T-cell (primary cell): ENCODE measurements at places on chromosomes 2 and 18. TPM values are rescaled to one million over a fixed set of nuclear protein-coding genes. Genes with fewer than 3 reads are reported as not detected.

Gene TRIM43
- not detected for total RNA-seq

- DNase-seq: no peak
Measured at GRCh38 chr18:12721495-12722275, 18.8 kb downstream of the PSMG2 start.

DNA sequence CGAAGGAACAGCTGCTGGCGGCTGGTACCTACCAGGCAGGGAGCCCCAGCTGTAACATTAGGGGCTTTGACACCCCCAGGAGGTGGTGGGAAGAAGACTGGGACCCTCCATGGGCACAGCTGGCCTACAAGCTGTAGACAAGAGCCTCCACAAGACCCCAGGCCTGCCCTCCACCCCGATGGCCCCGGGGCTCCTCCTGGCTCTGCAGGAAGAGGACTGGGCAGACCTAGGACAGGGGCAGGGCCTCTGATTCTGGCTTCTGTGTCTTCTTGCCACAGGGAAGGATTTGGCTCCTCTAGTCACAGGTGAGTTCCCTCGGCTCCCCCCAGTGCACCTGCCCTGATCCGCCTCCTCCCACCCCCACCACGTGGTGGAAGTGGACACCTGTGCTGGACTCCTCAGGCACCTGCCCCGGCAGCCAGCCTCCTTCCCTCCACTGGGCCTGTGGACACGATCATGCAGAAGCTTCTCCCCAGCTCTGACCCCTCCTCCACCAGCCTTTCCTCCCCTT, 53.4 kb upstream of the ODC1 start:
- DNase-seq: no peak

Gene SERPINB13
- not detected for total RNA-seq

Gene LRRTM1
- not detected for total RNA-seq

- no peak for DNase-seq
Measured at GRCh38 chr2:20381457-20381856, 30.8 kb upstream of the PUM2 start.

Gene SLC23A3
- 8.7 TPM for total RNA-seq

DNA sequence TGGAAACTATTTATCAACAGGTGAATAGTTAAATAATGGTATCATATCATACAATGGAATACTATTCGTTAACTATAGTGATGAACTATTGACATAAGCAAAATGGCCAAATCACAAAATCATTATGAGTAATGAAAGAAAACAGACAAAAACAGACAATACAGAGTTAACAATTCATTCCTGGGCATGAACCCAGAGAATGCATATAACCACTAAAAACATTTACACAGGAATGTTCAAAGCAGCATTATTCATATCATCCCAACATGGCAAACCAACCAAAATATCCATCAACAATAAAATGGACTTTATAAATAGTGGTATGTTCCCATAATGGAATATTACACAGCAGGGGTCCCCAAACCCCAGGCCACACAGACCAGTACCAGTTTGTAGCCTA, 131.2 kb upstream of the CYP1B1 start:
- no peak for DNase-seq

- no peak for DNase-seq
Measured at GRCh38 chr2:218146056-218146455, 20.2 kb downstream of the CXCR2 start.

DNA sequence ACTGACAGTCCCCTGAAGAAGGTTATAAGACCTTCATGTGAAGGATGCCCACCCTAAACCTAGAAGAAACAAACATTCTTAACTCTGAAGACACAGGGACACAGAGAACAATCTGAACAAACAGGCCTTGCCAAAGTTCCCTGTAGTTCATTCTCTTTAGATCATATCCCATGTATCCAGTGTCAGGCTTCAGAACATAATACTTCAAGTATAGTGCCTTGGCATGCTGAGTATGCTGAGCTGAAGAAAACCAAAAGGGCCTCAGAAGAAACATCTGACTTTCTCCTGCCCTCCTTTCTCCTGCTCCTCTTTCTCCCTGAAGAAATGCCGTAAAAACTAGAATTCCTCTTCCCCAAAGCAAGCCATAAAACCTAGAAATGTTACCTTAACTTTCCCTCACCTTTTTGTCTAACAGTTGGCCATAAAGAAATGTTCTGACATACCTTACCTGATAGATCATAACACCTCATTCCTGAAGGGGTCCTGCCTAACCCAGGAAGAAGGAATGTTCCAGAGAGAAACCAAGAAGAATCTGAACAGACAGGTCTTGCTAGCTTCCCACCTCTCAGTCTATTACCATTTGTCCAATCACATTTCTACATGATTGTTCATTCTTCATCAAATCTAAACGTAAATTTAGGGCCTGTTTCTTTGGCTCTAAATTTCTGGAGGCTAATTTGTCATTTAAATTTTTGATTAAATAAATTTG, 160.1 kb upstream of the ZC3H15 start:
- no peak for DNase-seq

DNA sequence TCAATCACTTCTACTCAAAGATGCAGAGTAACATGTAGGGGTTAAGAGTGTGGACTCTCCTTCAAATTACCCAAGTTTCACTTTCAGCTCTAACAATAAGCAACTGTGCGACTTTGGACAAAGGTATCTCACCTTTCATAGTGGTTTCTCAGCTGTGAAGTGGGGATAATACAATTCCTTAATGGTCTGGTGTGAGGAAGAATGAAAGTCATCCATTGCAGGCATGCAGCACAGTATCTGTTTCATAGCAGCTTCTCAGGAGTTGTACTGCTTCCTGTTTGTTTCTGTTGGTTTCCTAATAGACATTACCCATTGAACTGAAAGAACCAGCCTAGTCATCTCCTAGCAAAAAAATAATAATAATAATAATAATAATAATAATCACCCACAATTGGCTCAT, 74.4 kb downstream of the DDX18 start:
- no peak for DNase-seq

DNA sequence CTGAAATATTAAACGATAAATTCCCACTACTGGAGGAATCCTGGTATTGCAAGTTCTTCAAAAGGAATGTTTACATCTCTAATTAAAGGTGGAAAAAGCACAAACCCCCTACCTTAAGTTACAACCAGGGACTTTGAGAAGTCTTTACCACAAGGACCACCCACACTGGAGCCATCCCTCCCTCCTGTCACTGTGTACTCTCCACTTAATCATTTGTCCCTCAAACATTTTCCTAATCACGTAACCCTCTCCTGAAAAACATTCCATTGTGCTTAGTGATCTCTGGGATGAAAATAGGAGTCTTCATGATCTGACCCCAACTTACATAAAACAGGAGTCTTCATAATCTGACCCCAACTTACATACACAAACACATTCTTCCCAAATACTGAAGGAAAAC, 85.7 kb downstream of the SUCLG1 start:
- DNase-seq: no peak

GRCh38 chr2:148578493-148578884, 66.1 kb upstream of the EPC2 start:
- no peak for DNase-seq

GRCh38 chr2:118945881-118946280, 3.9 kb downstream of the MARCO start:
- DNase-seq: no peak

DNA sequence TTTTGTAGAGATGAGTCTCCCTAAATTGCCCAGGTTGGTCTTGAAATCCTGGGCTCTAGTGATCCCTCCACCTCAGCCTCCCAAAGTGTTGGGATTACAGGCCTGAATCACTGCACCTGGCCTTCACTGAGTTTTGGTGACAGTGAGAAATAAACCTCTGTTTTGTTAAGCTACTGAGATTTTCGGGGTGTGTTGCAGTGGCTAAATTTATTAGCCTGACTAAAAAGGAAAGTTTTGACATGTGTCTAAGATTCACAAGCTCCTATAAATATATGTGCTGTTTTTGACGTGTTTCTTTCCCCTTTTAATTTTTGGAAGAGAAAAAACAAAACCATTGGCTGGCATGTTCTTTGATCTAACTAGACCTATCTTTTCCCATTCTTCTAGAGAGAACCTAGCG, 190.5 kb upstream of the MC4R start:
- no peak for DNase-seq

- no peak for DNase-seq
Measured at GRCh38 chr18:79871481-79872091, 73.8 kb downstream of the KCNG2 start.

- no peak for DNase-seq
Measured at GRCh38 chr2:37537316-37537715, 134.1 kb downstream of the CDC42EP3 start.

GRCh38 chr2:228367356-228367755, 185.9 kb upstream of the SPHKAP start:
- DNase-seq: no peak

DNA sequence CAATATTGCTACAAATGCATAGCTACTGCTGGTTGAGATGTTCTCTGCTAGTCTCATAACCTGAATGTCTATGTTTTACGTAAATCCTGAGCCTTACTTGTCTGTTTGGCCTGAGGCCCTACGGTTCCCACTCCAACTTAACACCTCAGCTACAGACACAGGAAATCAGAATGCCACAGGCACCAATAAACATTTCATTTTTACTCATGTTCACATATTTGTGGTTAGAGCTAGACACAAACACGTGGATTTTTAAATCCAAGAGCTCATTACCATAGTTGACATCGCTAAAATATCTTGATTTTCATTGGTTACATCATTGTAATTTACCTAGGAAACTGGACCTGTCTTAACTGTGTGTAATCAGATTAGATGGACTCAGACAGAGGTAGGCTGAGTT, 263.8 kb upstream of the CDH19 start:
- no peak for DNase-seq

DNA sequence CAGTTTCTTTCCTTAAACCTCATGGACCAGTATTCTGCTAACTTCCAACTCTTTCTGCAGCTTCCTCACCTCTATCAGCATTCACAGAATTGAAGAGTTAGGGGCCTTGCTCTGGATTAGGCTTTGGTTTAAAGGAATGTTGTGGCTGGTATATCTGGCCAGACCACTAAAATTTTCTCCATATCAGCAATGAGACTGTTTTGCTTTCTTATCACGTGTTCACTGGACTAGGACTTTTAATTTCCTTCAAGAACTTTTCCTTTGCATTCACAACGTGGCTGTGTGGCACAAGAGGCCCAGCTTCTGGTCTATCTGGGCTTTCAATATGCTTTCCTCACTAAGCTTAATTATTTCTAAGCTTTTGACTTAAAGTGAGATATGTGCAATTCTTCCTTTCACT, 33.4 kb downstream of the SP3 start:
- no peak for DNase-seq

GRCh38 chr2:30439879-30440278, 7.2 kb upstream of the LCLAT1 start:
- peak; percentile 61 for DNase-seq

- no peak for DNase-seq
Measured at GRCh38 chr2:238165288-238165921, 6.6 kb downstream of the ERFE start.

Gene DSC2
- not detected for total RNA-seq

Gene ATP8B1
- not detected for total RNA-seq

Gene KYNU
- 0.30 TPM for total RNA-seq
